ENCODE measurements at places on chromosomes 7 and 10.

DNA sequence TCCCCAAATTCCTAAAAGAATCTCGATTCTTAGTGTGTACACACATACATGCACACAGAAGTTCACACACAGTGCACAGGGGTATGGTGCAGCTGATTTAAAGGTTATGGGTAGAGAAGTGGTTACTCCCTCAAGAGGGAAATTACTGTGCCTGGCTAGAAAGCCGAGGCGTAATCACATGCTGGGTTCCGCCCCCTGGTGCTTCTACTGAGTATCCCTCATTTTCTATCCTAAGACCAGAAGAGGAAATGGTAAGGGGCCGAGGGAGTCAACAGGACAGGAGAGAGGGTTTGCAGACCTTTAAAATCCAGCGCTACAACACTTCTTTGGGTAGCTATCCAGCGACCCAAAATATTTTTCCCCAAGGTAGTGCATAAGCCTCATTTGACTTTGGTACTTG lies 147.3 kb upstream of the TMEM196 start:
- DNase-seq: no peak

DNA sequence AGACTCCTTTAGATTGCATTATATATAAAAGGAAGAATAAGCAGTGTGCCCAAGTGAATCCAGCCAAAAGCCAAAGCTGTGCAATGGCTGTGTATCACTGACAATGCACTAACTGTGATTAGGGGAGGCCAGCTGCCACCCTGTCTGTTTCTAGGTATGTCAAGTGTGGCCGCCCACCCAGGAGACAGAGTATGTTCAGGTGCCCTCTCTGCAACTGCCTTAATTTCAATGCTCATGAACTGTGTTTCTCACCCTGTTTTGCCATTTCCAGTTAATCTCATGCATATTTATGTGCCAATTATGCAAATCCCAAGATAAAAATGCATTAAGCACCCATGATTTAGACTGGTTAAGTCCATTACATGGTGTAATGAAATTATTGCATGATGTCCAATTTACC lies 159.4 kb downstream of the FRMD4A start:
- no peak for DNase-seq

- no peak for DNase-seq
Observed at GRCh38 chr10:118571123-118571522, 24.3 kb downstream of the PRLHR start.

GRCh38 chr7:147798001-147798400 lies 792.6 kb upstream of the C7orf33 start:
- no peak for DNase-seq

DNA sequence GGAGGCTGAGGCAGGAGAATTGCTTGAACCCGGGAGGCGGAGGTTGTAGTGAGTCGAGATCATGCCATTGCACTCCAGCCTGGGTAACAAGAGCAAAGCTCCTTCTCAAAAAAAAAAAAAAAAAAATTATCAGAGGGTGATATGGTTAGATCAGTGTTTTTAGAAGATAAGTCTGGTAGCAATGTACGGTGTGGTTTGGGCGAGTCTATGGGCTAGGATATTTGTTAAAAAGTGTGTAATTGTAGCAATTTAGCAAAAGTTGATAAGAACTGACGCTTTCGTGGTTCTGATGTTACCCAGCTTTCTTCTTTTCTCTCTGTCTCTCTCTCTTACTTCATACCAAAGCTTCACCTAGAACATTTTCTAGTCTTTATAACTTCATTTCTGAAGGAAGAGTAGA lies 6.9 kb upstream of the CYP51A1 start:
- DNase-seq: no peak

GRCh38 chr7:55127622-55128081 lies 108.8 kb downstream of the EGFR start:
- no peak for DNase-seq

DNA sequence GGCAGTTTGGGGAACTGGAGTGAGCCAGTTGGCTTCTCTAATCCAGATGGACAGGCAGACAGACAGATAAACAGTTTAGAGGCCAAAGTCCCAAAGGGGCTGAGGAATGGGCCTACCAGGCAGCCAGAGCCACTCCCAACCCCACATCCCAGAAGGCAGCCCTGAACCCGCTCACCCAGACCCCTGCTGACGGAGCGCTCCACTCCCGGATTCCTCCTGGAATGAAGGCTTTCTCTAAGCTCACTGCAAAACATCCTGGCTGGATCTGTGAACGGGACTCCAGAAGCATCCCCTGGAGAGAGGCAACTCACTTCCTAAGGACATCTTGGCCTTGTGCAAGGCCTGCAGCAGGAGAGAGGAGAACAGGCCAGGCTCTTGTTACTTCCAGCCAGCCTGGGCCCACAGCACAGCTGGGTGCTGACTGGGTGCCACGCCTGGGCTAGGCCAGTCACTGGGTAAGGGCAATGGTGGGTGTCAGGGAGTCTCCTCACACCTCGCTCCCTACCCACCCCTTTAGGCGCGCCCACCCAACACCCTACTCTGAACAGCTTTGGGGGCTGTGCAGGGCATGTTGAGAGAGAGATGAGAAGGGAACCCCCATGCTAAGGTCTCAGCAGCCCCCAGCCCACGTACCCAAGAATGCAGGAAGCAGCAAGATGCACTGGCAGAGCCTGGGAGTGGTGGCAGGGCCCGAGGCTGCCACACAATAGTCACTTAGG lies 168.6 kb upstream of the ZMIZ1 start:
- DNase-seq: no peak

Measured in T-helper 1 cell (primary cell).